NCI-H2171 (cell line): ENCODE measurements at places on chromosomes 12 and 14.

- DNase-seq: no peak
Observed at GRCh38 chr12:13843841-13844240, 137.6 kb downstream of the GRIN2B start.

DNA sequence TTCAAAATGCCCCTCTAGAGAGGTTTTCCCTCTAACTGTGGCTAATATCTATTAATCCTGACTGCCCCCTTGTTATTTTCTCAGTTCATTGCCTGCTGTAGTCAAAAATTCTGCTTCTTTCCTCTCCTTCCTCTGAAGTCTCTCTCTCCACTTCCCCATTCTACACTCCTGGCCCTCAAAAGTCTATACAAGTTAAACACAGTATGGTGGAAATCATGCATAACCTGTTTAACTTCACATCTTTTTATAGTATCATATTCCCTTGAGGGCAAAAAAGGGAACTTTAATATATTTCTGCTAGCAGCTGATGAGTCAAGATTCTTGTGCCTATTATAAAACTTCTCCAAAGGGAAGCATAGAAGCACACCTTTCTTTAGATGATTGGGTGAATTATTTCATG is 16.7 kb downstream of the GRIP1 start:
- no peak for DNase-seq

- peak; percentile 11 for DNase-seq
Observed at GRCh38 chr12:13229504-13229903, 33.0 kb downstream of the EMP1 start.

GRCh38 chr12:21940549-21941505 is at the start of gene ABCC9:
Gene ABCC9, minus strand, starts transcription at chr12:21941426. Its CDS starts 4,752 bp downstream, at chr12:21936674.
- peak; percentile 55 for DNase-seq

DNA sequence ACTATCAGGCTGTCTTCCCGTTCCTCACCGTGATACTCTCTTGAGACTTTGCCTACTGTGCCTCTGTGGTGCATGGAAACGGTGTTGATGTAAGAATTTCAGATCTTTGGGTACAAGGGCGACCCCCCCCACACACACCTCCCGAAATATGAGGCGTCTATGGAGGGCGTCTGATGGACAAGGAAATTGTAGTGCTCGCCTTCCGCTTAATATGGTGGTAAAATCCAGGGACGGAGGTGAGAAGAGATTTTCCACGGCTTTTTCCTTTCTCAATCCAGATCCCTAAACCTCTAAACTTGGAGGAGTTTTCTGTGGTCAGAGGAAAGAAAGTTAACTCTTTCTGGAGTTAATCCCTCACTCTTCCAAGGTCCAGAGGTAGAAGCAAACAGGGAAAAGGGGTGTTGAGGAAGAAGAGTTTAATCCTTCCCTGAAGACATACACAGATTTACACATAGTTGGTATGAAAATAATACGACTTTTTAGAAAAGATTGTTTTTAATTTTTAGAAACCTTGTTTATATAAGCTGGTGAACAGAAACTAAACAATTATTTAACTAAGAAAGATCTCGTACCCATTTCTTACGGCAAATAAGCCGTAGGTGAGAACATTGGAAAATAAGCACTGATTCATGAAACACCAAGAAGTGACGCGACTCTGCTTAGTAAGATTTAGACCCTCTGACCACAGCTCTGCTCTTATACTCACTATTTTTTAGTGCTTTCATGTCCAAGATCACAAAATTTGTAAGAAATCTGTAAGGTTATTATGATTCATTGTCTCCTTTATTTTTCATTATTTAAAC is 23.1 kb upstream of the RNASE12 start:
- DNase-seq: peak; percentile 35

DNA sequence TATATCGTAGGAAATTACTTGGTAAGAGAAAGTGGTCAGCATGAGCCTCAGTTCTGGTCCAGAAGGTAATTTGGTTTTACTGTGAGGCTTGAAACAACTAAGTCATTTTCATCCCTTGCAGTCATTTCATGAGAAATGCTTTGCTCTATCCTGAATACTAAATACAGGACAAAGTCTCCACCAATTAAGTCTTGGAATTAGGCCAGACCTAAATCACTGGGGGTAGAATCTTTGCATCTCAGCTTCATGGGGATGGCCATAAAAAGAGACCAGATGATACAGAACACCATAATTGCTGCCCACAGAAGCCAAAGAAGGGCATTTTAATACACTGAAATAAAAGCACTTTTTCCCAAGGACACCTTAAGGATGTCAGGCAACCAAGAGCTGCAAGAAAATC is 277.9 kb upstream of the DCN start:
- DNase-seq: no peak

DNA sequence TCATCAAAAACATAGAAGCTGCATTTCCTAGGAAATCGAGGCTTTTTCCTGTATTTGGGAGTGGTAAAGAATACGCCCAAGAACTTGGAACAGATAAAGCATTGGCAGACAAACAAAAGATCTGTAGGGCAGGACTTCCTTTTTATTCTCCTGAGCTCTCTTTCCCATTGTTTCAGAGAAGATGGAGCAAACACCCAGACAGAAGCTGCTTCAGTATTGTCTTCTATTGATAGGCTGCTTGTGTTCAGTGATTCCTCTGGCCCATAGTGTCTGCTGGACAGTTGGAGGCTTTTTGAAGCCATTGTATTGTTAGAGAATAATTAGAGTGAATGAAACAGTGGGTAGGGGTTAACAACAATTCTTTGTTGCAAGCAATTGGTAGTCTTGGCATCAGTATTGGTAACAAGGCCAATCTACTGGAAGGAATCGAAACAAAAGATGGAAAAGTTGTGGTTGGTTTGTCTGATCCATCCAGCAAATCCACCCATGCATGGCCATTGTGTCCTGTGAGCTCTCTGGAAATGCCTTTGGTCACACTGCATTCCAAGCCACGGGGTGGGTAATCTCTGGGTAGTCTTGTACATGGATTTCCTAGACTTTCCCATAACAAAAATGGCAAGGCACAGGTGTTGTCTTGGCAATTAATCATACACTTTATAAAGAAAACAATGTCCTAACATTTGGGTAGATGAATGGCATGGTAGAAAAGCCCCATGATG is 424.8 kb downstream of the RAD51B start:
- no peak for DNase-seq

GRCh38 chr12:93502802-93503623 is 35.7 kb downstream of the MRPL42 start:
- no peak for DNase-seq

- DNase-seq: no peak
Observed at GRCh38 chr12:46149079-46149464, 119.8 kb downstream of the SLC38A1 start.

- DNase-seq: no peak
Observed at GRCh38 chr14:52117111-52117832, 48.4 kb upstream of the NID2 start.

DNA sequence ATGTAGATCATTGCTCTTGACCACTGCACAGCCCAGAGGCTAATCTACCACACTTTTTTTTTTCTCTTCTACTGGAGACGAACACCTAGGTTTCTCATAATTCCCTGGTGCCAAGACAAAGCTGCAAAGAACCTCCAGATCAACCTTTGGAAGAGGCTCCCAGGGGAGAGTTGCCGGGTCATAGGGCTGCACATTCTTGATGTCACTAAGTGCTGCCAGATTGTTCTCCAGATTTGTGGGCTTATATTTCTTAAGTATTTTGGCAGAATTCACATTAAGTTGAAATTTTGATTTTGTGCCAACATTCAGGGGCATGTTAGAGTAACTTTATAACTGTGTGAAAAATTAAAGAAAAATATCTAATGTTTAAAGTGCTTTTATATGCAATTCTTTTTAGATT is 13.5 kb upstream of the PDZRN4 start:
- peak; percentile 65 for DNase-seq

DNA sequence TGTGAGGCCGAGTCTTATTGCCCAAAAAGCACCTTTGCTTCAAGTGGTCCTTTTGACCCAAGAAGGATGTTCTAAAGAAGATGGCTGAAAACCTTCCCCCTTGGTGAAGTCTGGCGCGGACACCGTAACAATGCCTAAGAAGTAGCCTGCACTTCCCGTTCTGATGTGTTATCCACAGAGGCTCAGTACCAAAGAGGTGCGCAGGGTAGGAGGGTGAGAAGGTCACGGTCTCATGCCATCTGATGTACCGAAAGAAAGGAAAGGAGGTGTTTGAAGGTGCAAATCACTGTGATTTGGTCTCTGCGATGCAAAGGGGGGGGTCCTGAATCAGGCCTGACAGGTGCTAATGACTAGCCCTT is 9.9 kb downstream of the PEBP1 start:
- no peak for DNase-seq

DNA sequence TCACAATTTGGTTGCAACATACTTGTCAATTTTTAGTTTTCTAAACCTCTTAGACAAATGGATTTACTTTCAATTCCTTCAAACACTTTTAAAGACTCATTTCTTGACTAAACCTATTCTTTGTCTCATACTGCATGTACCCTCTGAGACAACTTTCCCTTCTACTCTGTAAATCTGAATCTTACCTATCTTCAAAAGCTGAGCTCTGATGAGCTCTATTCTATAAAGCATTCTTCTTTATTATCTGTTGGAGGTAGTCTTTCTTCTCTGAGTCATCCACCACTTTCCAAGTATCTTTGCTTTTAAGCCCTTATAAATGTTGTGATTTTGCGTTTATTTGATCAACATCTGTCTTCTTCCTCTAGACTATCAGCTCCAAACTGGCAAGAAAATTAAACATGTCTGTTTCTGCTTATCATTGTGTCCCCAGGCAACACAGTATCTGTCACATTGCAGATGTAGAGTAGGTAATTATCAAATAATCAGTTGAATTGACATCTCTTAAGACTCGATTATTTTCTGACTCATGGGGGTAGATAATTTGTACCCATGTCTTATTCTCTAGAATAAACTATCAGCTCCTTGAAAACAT is 265.6 kb upstream of the FAR2 start:
- DNase-seq: no peak

- DNase-seq: no peak
Observed at GRCh38 chr14:23132970-23133369, 13.9 kb upstream of the CEBPE start.

- no peak for DNase-seq
Observed at GRCh38 chr14:95828649-95829265, 47.9 kb upstream of the TUNAR start.

GRCh38 chr12:56723352-56723751 is 1.7 kb downstream of the NACA start:
- no peak for DNase-seq

- DNase-seq: no peak
Observed at GRCh38 chr14:98819132-98819866, 452.7 kb downstream of the BCL11B start.

DNA sequence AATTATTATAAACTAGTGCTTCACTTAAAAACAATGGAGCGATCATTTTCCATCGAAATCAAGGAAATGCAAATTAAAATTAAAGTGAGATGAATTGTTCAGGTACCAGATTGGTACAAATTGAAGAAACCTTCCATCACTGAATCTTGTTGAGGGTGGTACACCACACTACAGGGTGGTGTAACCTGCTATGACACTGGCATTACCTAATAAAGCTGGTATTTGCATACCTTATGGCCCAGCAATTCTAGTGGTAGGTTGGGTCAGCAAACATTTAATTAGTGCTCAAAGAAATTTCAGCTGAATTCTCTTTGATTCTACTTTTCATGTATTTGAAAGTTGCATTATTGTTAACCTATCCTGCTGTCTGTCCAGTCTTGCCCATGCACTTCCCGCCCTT is 9.2 kb downstream of the TIGAR start:
- DNase-seq: no peak

GRCh38 chr12:3005736-3006135 is 46.5 kb downstream of the TEAD4 start:
- DNase-seq: no peak

DNA sequence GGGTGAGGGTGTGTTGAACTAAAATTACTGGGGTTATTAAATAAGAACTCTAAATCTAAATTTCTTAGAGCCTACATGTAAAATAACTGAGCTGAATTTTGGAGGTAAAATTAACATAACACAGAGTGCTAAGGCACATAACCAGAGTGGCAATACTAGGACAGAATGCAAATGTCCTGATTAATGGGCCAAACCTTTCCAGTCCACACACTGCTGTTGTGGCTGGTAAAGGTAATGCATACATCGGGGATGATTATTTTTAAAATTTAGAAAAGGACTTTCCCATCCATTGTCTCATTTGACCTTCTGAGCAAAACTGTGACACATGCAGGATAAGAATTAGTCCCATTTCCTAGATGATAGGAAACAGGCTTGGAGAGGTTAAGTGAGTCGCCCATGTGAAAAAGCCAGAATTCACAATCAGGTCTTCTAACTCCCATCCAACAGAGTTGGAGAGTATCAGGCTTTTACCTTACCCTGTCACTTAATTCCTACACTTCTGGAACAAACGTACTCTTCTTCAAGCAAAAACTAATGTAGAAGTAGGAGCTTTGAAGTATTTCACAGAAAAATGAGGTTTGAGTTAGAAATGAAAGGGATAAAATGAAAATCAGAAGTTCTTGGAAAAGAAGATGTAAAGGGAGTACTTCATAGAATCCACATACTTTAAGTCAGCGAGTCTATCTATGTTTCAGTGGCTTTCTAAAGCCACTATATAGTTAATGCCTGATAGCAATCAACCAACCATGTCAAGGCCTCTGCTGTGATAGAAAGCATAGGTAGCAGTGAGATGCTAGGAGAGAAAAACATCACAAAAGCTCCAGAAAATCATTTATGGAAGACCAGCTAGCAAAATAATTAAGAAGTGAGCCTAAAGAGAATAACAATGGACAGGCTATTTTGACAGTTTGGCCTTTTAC is 334.9 kb upstream of the DIO2 start:
- DNase-seq: no peak

DNA sequence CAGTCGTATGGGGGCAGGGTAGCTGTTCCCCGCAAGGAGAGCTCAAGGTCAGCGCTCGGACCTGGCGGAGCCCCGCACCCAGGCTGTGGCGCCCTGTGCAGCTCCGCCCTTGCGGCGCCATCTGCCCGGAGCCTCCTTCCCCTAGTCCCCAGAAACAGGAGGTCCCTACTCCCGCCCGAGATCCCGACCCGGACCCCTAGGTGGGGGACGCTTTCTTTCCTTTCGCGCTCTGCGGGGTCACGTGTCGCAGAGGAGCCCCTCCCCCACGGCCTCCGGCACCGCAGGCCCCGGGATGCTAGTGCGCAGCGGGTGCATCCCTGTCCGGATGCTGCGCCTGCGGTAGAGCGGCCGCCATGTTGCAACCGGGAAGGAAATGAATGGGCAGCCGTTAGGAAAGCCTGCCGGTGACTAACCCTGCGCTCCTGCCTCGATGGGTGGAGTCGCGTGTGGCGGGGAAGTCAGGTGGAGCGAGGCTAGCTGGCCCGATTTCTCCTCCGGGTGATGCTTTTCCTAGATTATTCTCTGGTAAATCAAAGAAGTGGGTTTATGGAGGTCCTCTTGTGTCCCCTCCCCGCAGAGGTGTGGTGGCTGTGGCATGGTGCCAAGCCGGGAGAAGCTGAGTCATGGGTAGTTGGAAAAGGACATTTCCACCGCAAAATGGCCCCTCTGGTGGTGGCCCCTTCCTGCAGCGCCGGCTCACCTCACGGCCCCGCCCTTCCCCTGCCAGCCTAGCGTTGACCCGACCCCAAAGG is 804 bp downstream of the GAPDH start:
- DNase-seq: peak; percentile 99

DNA sequence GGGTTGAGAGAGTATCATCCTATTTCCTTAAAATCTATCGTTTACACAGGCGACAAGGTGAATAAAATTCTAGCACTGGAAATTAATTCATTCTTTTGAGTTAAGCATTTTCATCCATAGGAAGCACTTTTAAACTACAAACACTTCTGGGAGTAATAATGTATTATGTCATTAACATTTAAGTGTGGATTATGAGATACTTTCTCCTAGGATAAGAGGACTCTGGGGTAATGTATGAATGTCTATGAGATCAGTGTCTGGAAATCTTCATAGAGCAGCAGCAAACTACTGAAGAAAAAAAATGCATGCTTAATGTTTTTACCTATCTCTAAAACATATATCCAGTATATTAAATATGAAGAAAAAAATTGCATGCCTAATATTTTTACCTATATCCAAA is 86.9 kb downstream of the EPS8 start:
- DNase-seq: no peak
